Dermis blood vessel endothelial cell (primary cell): ENCODE measurements at places on chromosomes 3 and 15. TPM values are rescaled to one million over a fixed set of nuclear protein-coding genes. Genes with fewer than 3 reads are reported as not detected.

The TLR9 gene
- total RNA-seq = under 0.01 TPM in 1 of 2 replicates, not detected in the other

The FHIT gene
- total RNA-seq = 0.51 and 0.56 TPM in 2 replicates

The PCOLCE2 gene
- total RNA-seq = 0.23 and 0.68 TPM in 2 replicates

The GOLGA8Q gene
- total RNA-seq = 0.09 and 0.85 TPM in 2 replicates

The RBP2 gene
- not detected in 2 replicates for total RNA-seq

The SLC12A6 gene
- 23.8 and 42.8 TPM in 2 replicates for total RNA-seq

The INKA1 gene
- total RNA-seq = 14.0 and 28.8 TPM in 2 replicates

The MASP1 gene
- 0.68 and 2.3 TPM in 2 replicates for total RNA-seq

The GOLGA8N gene
- total RNA-seq = 1.2 TPM in 2 replicates

The SNX4 gene
- 52.4 and 69.4 TPM in 2 replicates for total RNA-seq
